Amniotic epithelial cell (primary cell): ENCODE measurements at places on chromosomes 5 and 9.

DNA sequence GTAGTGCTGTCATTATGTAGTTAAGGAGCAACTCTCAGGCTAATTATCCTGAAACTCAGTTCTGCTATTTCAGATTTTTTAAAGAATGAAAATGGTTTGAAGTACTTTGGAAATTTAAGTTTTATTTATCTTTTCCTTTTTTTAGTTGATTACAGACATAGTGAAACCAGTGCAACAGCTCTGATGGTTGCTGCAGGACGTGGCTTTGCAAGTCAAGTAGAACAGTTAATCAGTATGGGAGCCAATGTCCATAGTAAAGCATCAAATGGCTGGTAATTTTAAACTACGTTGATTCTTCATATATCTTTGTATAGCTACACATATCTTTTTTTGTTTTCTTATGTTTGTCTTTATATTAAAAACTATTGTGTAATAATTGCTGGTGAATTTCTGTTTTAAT, 34.9 kb downstream of the YTHDC2 start:
- no peak for DNase-seq

DNA sequence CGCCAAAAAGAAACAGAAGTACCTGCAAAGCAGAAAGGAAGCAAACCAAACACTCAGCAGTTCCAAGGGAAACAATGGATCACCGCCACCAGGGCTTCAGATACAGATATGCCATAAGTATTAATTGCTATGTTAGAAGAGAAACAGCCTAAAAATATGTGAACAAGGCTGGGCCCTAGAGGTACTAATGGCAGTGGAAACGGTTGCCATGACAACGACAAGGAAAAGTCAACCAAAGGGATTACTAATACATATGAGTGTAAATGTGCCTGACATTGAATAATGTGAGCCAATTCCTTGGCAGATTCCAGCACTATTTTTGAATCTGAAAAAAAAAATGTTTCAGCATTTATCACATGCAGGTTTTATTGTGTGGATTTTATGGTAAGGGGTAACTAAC, 75.0 kb downstream of the CAVIN4 start:
- DNase-seq: no peak

GRCh38 chr9:105127863-105128220, 116.6 kb upstream of the SLC44A1 start:
- peak; percentile 87 for DNase-seq

DNA sequence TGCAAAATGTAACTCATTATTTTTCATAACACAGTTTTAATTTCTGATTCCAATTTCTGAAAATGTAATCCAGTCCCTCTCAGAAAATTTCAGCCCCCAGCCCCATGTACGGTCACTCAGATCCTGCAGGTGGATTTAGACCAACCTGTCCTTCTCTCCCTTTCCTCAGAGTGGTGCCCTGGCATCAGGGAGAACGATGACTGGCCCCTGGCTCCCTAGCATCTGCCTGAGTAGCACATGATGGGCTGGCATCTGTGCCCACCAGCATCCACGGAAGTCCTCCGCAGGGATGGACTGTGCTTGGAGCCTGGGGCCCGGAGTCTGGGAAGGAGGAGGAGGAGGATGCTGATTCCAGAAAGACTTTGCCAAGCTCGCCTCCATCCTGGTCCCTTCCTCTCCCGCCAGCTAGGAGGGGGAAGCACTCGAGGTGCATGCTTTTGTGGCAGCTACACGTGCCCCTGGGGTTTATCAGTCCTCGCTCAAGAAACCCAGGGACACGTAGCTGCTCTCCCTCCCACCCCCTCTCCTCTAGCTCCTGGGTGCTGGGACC, 54.4 kb upstream of the RUFY1 start:
- DNase-seq: no peak

GRCh38 chr9:117825609-117826347, 121.6 kb downstream of the TLR4 start:
- DNase-seq: no peak

DNA sequence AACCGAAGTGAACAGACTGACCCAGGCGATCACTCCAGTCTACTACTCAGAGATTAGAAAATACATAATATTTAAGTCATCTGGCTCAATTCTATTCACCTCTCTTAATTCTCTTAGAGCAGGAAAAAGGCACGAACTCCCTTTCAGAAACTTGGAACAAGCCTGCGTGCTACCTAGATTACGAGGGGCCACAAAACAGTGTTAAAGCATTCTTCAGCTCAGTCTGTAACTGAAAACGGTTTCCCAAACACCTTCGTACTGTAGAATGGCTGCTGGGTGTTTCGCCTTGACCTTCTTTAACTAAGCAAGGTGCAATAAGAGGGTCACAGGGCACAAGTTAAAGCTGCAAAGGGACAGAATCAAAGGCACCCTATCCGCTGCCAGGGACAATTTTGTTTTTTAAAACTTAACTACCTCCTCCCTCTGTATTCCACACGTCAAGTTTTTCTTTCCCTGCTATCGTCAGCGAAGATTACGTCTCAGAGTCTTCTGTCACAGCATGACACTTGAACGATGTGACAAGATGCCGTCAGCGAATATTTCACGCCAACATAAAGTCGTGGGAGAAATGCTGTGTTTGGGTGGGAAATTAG, 687 bp downstream of the LYSMD3 start:
- DNase-seq: peak; percentile 16

- no peak for DNase-seq
Observed at GRCh38 chr9:109181284-109181683, 14.2 kb upstream of the FRRS1L start.

- DNase-seq: no peak
Observed at GRCh38 chr5:172776235-172776594, 5.2 kb upstream of the DUSP1 start.

GRCh38 chr5:35593338-35593737, 24.3 kb upstream of the SPEF2 start:
- no peak for DNase-seq

DNA sequence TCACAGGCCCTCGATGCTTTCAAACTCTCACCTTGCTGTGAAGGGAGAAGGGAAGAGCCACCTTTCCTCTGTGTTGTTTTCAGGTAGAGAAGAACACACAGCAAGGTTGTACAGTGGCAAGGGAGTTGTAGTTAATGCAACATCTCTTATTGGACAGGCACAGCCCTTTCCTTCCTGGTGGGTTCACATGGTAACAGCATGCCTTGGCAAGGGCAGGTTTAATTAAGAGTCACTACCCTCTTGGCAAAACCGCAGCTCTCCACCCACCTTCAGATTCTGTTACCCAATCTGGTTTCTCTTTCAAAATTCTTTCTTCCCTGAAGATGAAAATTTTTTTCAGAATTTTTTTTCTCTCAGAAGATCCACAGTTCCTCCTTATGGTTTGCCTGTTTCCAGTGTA, 253.1 kb downstream of the TLR4 start:
- no peak for DNase-seq

DNA sequence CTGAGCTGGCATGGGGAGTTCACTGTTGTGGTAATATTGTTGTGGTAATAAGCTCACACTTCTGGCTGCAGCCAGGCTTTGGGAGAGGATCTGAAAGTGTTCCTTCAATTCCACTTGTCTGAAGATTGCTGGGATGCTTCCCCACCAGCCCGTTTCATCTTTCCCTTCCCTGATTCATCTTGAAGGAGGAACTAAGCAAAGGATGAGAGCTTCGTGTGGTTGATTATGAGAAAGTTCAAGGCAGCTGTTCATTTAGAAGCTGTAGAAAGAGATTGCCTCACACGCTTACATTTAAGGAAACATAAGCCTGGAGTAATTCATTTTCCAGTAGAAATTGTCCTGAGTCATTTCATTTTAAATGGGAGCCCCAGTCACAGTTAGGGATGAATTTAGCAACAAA, 122.4 kb upstream of the GAS1 start:
- peak; percentile 99 for DNase-seq

- no peak for DNase-seq
Observed at GRCh38 chr5:172505845-172506244, 51.5 kb upstream of the SH3PXD2B start.
